ENCODE measurements at places on chromosomes 12 and 14.
A peak's percentile ranks its signal among the peaks of the same experiment; 100 is the strongest.

DNA sequence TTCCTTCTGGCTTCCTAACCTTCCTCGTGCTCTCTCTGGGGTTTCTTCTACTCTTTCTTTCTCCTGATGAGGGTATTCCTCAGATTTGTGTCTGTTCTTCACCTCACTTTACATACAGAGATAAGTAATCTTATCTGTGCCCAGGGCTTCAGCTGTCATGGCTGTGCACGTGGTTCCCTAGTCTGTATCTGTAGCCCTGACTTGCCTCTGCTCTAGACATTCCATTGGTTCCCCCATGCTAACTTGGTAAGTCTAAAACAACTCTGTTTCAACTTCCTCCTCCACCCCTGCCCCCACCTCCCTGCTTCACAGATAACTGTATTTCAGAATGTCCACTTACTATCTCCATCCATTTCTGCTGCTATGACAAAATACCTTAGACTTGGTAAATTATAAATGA is 10.8 kb downstream of the DIP2B start:
- no peaks in the 10 kb centered on the region for H3K27me3 ChIP-seq
- H3K36me3 ChIP-seq = no peaks in the 10 kb centered on the region
- H3K27ac ChIP-seq = peak overlapping the region; percentile 35
- H3K4me3 ChIP-seq = no peak overlapping the region
- DNase-seq = no peak
- peaks cover 4% of the 10 kb centered on the region for H3K4me1 ChIP-seq

GRCh38 chr14:101174522-101174838 is 271.0 kb upstream of the RTL1 start:
- H3K4me3 ChIP-seq = no peak overlapping the region
- DNase-seq = no peak
- H3K27me3 ChIP-seq = no peaks in the 10 kb centered on the region
- peaks cover 12% of the 10 kb centered on the region for H3K4me1 ChIP-seq

DNA sequence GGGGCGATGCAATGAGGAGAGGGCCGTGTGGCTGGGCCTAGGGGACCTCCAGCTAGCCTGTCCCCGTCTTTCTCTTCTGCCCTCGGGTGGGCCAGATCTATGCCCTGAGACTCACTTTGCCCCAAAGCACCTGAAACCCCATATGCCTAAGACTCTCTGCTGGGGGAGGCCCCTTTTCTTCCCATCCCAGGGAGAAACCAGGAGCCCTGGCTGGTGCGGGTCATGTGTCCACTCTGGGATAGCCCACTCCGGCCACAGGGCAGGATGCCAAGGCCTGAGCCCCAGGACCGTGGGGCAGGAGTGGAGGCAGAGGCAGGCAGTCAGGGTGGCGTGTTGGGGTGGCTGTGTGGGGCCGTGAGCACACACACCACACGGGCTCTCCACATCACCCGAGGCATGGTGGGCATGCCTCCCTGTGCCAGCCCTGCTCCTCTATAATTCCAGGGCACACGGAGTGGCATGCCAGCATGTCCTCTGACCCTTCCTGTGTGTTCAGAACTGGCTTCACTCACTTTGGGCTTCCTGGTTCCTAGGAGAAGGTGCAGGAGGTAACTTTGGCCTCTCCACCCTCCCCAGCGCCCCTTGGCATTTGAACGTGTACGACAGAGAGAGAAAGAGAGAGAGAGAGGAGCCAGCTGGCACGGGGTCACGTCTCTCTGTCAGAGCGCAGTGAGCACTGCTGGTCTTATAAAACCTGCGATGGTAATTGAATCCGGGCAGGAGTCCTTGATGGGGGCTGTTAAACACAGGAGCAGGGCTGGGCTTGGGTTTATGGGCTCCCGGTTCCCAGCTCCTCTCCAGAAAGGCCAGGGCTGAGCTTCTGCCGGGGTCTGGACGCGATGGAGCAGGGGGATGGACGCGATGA is 144.2 kb downstream of the KIF26A start:
- DNase-seq = peak; percentile 19
- H3K27ac ChIP-seq = no peak overlapping the region
- no peaks in the 10 kb centered on the region for H3K36me3 ChIP-seq
- H3K27me3 ChIP-seq = peaks cover 13% of the 10 kb centered on the region

- DNase-seq = no peak
- no peak overlapping the region for H3K27ac ChIP-seq
- H3K4me3 ChIP-seq = no peak overlapping the region
- no peaks in the 10 kb centered on the region for H3K27me3 ChIP-seq
- no peaks in the 10 kb centered on the region for H3K4me1 ChIP-seq
These were observed 87.8 kb upstream of the ATXN7L3B start for GRCh38 chr12:74449872-74450271.

DNA sequence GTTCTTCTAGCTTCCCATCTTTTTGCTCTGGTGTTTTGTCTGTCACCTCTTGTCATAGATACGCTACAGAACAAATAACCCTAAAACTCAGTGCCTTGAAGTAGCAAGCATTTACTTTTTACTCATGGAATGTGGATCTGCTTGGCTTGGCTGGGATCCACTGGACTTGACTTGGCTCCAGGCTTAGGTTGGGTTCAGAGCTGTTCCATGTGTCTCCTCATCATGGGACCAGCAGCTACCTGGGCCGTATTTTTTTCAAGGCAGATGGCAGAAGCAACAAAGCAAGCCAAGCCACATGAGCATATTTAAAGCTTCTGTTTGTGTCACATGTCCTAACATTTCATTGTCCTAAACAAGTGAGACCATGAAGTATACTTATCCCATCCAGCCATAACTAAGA is 48.7 kb upstream of the ATF1 start:
- peaks cover 32% of the 10 kb centered on the region for H3K36me3 ChIP-seq
- H3K4me3 ChIP-seq = no peak overlapping the region
- no peaks in the 10 kb centered on the region for H3K27me3 ChIP-seq
- H3K27ac ChIP-seq = peak overlapping the region; percentile 23
- peaks cover 6% of the 10 kb centered on the region for H3K4me1 ChIP-seq

- H3K36me3 ChIP-seq = no peaks in the 10 kb centered on the region
- no peak for DNase-seq
- H3K27ac ChIP-seq = no peak within 1 kb of the TSS
- H3K4me3 ChIP-seq = no peak within 1 kb of the TSS
- peaks cover 50% of the 10 kb centered on the region for H3K27me3 ChIP-seq
These were observed at the start of gene OASL for GRCh38 chr12:121038861-121039668. TSS of gene OASL (minus strand) at chr12:121039246. CDS start at chr12:121038971, 275 bp downstream.

GRCh38 chr14:57998766-57999165 is 132.9 kb upstream of the SLC35F4 start:
- peaks cover 31% of the 10 kb centered on the region for H3K27me3 ChIP-seq
- no peaks in the 10 kb centered on the region for H3K4me1 ChIP-seq

DNA sequence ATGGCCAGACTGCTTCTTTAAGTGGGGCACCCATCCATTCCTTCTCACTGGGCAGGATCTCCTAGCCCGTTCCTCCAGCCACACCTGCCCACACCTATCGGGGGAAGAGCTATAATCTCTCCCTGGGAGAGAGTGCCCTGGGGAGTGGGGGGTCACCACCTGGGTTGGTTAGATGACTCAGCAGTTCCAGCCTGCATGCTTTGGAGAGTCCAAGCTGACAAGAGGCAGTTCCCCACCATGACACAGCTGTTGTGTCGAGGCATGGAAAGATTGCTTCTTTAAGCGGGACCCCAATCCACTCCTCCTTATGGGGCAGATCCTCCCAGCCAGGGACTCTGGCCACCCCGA is 52.6 kb upstream of the PPFIA2 start:
- no peaks in the 10 kb centered on the region for H3K36me3 ChIP-seq
- no peaks in the 10 kb centered on the region for H3K4me1 ChIP-seq
- no peak for DNase-seq
- H3K4me3 ChIP-seq = no peak overlapping the region

GRCh38 chr12:96045566-96045965 is 10.2 kb upstream of the LTA4H start:
- no peaks in the 10 kb centered on the region for H3K36me3 ChIP-seq
- no peak overlapping the region for H3K4me3 ChIP-seq
- peaks cover 20% of the 10 kb centered on the region for H3K4me1 ChIP-seq

DNA sequence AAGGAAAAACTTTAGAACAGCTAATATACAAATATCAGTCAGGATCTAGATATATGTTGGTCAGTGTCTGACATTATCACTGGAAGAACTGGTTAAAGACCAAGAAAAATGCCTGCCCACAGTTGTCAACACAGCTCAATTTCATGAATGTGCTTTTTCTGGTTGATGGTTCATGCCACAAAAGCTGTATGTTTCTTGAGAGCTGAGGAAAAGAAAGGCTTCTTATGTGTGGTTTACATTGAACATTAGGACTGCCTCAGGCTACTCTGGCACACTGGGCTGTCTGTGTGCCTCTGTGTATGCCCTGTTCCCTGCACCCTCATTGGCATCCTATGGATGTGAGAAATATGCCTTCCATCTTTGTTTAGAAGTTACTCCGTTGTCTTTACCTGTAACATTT is 218.8 kb upstream of the RGS6 start:
- peaks cover 6% of the 10 kb centered on the region for H3K36me3 ChIP-seq
- no peak for DNase-seq
- H3K4me3 ChIP-seq = no peak overlapping the region
- peaks cover 17% of the 10 kb centered on the region for H3K4me1 ChIP-seq
- no peaks in the 10 kb centered on the region for H3K27me3 ChIP-seq

DNA sequence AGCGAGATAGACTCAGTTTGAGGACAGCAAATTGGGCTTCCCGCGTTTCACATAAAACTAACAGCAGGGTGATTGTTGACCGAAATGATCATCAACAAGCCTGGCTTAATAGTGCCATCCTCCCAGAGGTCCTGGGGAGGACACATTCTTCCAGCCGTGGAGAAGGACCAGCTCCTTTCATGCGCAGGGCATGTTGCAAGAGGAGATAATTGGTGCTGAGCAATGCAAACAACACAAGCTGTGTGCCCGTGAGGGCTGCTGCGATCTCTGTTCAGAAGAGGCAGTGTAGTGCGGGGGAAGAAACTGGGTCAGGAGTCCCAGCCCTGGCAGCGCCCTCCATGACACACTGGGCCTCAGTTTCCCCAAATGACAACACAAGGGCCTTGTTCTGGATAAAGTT is 54.3 kb downstream of the CCDC85C start:
- peak overlapping the region; percentile 30 for H3K27ac ChIP-seq
- peaks cover 54% of the 10 kb centered on the region for H3K4me1 ChIP-seq
- H3K36me3 ChIP-seq = no peaks in the 10 kb centered on the region
- H3K27me3 ChIP-seq = no peaks in the 10 kb centered on the region
- no peak for DNase-seq
- H3K4me3 ChIP-seq = no peak overlapping the region

DNA sequence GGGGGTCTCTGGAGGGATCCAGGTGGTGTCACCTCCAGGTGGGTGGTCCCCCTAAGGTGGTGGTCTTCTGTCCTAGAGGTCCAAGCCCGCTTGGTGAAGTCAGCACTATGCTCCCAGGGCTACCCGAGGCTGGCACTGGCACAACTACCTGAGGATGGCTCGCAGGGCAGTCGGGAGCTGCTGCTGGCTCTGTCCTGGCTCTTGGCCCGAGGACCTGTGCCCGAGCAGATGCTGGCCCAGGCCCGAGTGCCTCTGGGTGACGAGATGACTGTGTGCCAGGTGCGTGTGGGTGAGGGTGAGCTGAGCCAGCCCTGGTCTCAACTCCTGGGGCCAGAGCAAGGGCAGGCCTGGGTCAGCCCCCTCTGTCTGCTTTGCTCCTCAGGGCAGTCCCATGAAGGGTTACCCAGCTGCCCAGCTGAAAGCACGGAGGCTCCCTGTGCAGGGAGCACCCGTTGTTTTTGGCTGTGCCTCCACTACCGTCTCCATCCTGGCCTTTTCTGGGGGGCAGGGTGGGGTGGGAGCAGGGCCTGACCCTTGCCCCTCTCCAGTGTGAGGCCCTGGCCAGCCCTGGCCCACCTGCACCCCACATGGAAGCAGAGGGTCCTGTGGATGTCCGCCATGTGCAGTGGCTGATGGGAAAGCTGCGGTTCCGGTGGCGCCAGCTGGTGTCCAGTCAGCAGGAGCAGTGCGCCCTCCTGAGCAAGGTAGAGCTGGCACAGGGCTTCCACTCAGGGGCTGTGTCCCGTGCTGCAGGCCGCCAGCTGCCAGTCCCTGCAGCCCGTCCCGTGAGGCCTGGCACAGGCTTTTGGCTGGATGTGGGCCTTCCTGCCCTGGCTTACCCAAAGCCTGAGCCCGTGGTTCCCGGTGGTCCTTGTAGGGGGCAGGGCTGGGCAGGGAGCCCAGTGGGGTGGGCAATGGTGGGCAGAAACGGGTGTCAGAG is 1.3 kb downstream of the TEDC1 start:
- H3K27ac ChIP-seq = peak overlapping the region; percentile 83
- H3K36me3 ChIP-seq = no peaks in the 10 kb centered on the region
- no peak for DNase-seq
- peak overlapping the region; percentile 70 for H3K4me3 ChIP-seq

DNA sequence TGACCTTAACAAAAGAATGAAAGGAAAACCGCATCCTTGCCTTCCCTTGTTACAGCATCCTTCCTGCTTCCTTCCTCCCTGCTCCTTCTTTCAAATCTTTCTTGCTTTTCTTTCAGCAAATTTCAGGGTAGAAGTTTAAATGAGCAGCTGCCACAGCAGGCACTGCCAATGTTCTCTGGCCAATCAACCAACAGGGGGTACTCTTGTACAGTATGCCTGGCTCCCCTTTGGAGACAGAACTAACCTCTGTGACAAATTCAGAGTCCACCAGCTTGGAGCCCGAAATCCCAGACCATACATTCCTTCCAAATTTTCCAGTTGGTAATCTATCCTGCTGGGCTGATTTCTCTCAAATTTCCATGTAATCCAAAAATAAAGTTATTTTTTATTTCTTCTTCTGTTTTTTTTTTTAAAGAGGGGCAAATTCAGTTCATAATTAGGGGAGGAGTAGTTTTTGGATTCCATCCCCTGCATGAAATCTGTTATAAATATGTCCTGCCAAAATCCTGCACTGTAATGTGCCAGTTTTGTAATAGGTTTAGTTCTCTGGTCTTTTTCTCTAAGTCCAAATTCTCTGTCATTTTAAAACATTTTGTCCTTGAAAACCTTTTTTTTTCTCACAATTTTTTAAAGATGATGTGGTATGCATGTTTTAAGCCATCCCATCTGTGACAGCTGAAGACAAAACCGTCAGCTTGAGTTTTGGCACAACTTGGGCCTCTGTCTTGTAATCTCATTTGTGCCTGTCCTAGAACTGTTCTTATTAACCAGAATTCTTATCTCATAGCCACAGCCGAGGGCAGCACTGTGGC is 610.0 kb upstream of the LMO3 start:
- no peak for DNase-seq
- no peaks in the 10 kb centered on the region for H3K4me1 ChIP-seq
- H3K4me3 ChIP-seq = no peak overlapping the region

DNA sequence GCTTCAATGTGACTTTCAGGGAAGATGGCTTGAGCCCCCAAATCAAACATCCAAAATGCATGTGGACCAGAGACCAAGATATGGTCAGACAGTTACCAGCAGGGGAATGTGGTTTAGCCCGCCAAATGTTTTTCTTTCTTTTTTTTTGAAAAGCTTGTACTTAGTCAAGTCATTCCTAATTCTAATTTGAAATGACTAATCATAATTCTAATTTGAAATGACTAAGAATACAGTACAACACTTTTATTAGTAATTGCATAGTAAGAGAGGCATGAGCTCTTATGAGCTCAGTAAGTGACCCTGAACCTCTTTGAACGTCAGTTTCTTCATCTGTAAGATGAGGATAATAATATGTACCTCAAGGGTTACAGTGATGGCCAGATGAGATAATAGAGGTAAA is 72.4 kb downstream of the HECTD4 start:
- no peak overlapping the region for H3K4me3 ChIP-seq
- H3K4me1 ChIP-seq = peaks cover 16% of the 10 kb centered on the region
- peak overlapping the region; percentile 3 for H3K27ac ChIP-seq
- no peaks in the 10 kb centered on the region for H3K27me3 ChIP-seq
- peaks cover 35% of the 10 kb centered on the region for H3K36me3 ChIP-seq
- no peak for DNase-seq

All from mesothelial cell of epicardium (in vitro differentiated cells).